ENCODE measurements at places on chromosomes 7 and 10. TPM values are rescaled to one million over a fixed set of nuclear protein-coding genes. Genes with fewer than 3 reads are reported as not detected.

The ANTXRL gene
- not detected for total RNA-seq

The PLEKHS1 gene
- 0.23 TPM for total RNA-seq

The SPOCK2 gene
- total RNA-seq = 3.0 TPM

The STN1 gene
- 26.8 TPM for total RNA-seq

The ASB10 gene
- total RNA-seq = not detected

GRCh38 chr10:11147722-11148121 is 130.1 kb downstream of the CELF2 start:
- no peaks in the 10 kb centered on the region for H3K36me3 ChIP-seq
- no peak overlapping the region for H3K27ac ChIP-seq
- H3K4me3 ChIP-seq = no peak overlapping the region
- no peak for DNase-seq

DNA sequence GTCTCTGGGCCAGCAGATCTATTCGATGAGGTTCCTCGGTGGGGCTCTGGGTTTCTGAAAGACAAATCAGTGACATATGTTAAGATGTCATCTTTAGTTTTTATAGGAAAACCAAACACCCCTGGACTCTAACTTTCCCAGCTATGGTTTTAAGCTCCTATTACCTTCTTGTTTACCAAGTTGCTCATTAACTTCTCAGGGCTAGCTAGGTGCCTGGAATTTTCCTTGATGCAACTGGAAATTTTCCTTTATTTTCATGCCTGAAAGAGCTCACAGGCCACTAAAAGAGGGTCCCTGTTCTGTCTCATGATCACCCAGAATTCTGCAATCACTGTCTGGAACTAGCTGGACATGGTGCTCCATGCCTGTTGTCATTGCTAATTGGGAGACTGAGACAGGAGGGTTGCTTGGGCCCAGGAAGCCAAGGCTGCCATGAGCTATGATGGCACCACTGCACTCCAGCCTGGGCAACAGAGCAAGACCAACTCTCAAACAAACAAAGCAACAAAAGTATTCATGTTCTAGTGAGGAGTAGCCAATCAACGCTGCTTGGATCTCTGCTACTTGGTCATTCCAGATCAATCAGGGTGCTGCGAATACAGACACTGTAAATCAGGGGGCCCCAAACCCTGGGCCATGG is 1173.5 kb upstream of the AUTS2 start:
- no peaks in the 10 kb centered on the region for H3K27me3 ChIP-seq
- no peak overlapping the region for H3K4me3 ChIP-seq
- no peak overlapping the region for H3K27ac ChIP-seq
- peaks cover 12% of the 10 kb centered on the region for H3K4me1 ChIP-seq
- peak; percentile 22 for DNase-seq
- H3K36me3 ChIP-seq = no peaks in the 10 kb centered on the region

- H3K4me1 ChIP-seq = no peaks in the 10 kb centered on the region
- no peak overlapping the region for H3K27ac ChIP-seq
- DNase-seq = no peak
- H3K27me3 ChIP-seq = no peaks in the 10 kb centered on the region
Observed at GRCh38 chr7:133781486-133782090, 345.6 kb upstream of the LRGUK start.

GRCh38 chr7:74453322-74454011 is at the start of gene GTF2IRD1:
TSS of gene GTF2IRD1 (plus strand) at chr7:74453906. CDS start at chr7:74508081, 54,175 bp downstream.
- H3K4me1 ChIP-seq = peaks cover 17% of the 10 kb centered on the region
- no peaks in the 10 kb centered on the region for H3K27me3 ChIP-seq
- DNase-seq = peak; percentile 90
- no peaks in the 10 kb centered on the region for H3K36me3 ChIP-seq
- peak within 1 kb of the TSS; percentile 99 for H3K27ac ChIP-seq
- peak within 1 kb of the TSS; percentile 97 for H3K4me3 ChIP-seq

DNA sequence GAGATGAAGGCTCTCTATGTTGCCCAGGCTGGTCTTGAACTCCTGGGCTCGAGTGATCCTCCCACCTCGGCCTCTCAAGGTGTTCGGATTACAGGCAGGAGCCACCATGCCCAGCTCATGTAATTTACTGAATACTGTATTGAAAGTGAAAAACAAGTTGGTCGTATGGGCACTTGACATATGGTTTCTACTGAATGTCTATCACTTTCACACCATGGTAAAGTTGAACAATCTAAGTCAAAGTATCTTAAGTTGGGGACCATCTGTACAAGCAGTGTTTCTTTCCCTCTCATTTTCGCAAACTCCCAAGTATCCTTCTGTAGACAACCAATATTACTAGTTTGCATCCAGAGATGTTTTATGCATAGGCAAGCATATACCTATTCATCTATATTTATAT is 116.6 kb downstream of the TMEM178B start:
- no peaks in the 10 kb centered on the region for H3K36me3 ChIP-seq
- no peak overlapping the region for H3K4me3 ChIP-seq
- H3K27me3 ChIP-seq = no peaks in the 10 kb centered on the region
- DNase-seq = no peak
- no peak overlapping the region for H3K27ac ChIP-seq

GRCh38 chr10:96747734-96748550 is 27.6 kb upstream of the PIK3AP1 start:
- no peaks in the 10 kb centered on the region for H3K36me3 ChIP-seq
- H3K27ac ChIP-seq = no peak overlapping the region
- no peaks in the 10 kb centered on the region for H3K4me1 ChIP-seq
- DNase-seq = no peak

DNA sequence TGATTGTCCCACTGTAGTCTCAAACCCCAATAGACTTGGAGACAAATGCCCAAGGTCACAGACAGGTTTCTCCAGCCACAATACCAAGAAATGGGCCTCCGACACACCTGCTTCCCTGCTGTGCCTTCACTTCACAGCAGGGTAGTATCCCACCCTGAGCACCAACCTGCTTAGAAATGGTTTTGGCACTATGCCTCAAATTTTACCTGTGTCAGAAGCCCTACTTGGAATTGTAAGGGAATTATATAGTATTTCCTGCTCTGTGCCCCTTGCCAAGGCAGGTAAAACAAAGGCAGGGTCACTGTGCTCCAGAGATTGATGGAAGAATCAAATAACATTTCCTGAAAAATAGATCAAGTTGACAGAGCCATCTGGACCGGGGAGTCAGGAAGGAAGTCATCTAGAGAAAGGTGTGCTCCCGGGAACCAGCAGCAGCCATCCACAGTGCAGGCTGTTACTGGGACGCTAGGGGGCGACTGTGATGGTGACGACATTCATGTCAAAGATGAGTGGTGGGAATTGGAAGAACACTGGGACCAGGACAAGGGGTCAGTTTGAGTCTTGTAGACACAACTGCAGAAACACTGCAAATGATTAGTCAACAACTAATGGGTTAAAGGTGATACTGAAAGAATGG is 117.8 kb upstream of the AKR1E2 start:
- H3K27me3 ChIP-seq = no peaks in the 10 kb centered on the region
- no peak overlapping the region for H3K27ac ChIP-seq
- H3K4me1 ChIP-seq = no peaks in the 10 kb centered on the region
- no peaks in the 10 kb centered on the region for H3K36me3 ChIP-seq
- DNase-seq = no peak
- no peak overlapping the region for H3K4me3 ChIP-seq

DNA sequence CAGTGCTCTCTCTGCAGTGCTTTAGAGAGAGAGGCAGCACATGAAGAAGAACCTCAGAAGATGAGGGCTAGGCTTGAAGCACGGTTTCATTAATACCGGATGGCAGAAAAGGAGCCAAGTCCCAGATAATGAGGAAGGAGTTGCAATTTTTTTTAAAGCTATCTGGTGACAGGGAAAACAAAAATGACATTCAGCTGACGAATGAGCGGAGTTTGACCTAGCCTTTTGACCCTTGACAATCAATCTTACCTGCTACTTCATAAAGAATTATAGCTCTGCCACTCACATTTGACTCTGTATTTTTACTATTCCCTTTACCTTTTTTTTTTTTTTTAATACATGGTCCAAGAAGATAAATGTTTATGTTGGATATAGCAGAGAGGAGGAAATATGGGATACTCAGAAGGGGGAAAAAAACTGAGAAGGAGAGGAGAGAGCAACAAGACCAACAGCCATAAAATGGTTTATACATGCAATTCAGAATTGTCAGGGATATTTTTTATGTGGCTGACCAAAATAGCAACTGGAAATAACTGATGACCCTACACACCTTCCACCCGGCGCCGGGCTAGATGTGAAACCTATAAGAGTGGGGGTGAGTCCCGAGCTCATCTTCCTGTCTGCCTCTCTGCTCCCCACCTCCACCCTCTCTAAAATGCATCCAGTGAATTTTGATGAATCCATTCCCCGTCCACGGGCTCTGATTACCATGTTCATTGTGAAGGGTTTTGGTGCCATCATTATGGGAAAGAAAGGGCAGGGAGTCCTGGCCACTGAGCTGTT is 274.4 kb upstream of the YAE1 start:
- no peak for DNase-seq
- no peaks in the 10 kb centered on the region for H3K27me3 ChIP-seq
- no peak overlapping the region for H3K27ac ChIP-seq
- H3K4me1 ChIP-seq = peaks cover 4% of the 10 kb centered on the region
- H3K4me3 ChIP-seq = no peak overlapping the region

- peaks cover 20% of the 10 kb centered on the region for H3K4me1 ChIP-seq
- H3K36me3 ChIP-seq = no peaks in the 10 kb centered on the region
- no peak overlapping the region for H3K4me3 ChIP-seq
- H3K27ac ChIP-seq = no peak overlapping the region
- DNase-seq = no peak
Observed at GRCh38 chr10:119415536-119416503, 126.7 kb downstream of the RGS10 start.

DNA sequence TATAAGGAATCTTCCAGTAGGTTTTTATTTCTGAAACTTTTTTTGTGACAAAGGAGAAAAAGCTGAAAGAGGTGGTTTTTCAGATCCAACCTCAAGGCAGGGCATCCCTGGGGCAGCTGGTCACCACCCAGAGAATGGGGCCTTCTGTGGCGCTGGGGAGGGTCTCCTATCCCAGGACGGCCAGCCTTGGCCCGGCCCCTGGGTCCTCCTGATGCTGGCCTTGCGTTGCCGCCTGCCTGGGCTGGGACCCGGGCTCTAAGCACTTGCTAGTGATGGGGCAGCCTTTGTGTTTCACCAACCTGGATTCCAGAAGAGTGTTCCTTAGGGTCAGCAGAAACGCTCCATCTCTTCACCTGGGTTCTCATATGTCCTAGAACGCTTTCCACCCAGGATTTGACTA is 16.3 kb downstream of the SHH start:
- H3K4me1 ChIP-seq = no peaks in the 10 kb centered on the region
- no peak overlapping the region for H3K4me3 ChIP-seq
- DNase-seq = no peak
- H3K36me3 ChIP-seq = no peaks in the 10 kb centered on the region
- no peak overlapping the region for H3K27ac ChIP-seq
- peaks cover 14% of the 10 kb centered on the region for H3K27me3 ChIP-seq

- peak; percentile 74 for DNase-seq
- no peak overlapping the region for H3K27ac ChIP-seq
- no peaks in the 10 kb centered on the region for H3K27me3 ChIP-seq
- H3K4me1 ChIP-seq = peaks cover 3% of the 10 kb centered on the region
- no peaks in the 10 kb centered on the region for H3K36me3 ChIP-seq
Observed at GRCh38 chr7:37052705-37053104, 328.4 kb upstream of the AOAH start.

DNA sequence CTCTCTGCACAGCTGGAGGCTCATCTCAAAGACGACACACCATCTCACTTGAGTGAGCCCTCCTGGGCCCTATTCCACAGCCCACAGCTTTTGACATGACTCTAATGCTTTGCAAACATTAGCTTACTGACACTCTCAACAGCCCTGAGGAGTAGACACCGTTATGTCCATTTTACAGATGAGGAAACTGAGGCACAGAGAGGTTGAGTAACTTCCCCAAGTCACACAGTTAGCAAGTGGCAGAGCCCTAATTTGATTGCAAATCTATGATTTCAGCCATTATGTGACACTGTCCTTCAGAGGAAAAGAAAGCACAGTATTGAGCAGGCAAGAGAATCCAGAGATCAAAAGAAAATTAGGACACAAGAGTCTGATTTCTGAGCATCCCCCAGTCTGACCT is 16.0 kb downstream of the SLC25A13 start:
- no peak for DNase-seq
- no peak overlapping the region for H3K4me3 ChIP-seq
- H3K27ac ChIP-seq = no peak overlapping the region

DNA sequence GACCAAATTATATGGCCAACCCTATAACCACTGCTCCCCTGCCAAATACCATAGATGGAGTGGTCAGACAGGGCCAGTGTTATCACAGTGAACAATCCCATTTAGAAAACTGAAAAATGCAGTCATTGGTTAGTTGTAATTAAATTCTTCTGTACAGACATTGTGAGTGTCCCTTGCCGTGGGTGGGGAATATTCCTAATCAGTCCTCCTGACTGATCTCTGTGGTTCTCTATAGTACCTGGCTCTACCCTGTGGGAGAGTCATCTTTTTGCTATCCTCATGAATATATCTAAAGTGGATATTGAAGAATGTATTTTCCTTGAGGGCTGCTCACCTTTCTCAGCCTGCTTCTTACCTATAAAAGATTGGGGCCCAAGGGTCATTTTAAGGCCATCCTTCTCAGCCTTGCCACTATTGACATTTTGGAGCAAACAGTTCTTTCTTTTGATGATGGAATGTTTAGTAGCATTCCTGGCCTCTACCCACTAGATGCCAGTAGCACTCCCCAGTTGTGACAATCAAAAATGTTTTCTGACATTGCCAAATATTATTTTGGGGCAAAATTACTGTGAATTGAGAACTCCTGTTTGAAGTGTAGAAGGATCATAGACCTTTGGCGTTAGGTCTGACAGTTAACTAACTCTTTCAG is 110.2 kb downstream of the MAPK8 start:
- no peaks in the 10 kb centered on the region for H3K27me3 ChIP-seq
- no peak overlapping the region for H3K4me3 ChIP-seq
- H3K36me3 ChIP-seq = no peaks in the 10 kb centered on the region

- H3K27ac ChIP-seq = no peak overlapping the region
- DNase-seq = no peak
- no peaks in the 10 kb centered on the region for H3K27me3 ChIP-seq
- no peaks in the 10 kb centered on the region for H3K36me3 ChIP-seq
Observed at GRCh38 chr10:62196528-62196927, 72.1 kb downstream of the RTKN2 start.

GRCh38 chr7:142412551-142413193 is 154.8 kb upstream of the PRSS58 start:
- peak; percentile 57 for DNase-seq
- H3K27ac ChIP-seq = no peak overlapping the region
- H3K4me3 ChIP-seq = no peak overlapping the region
- no peaks in the 10 kb centered on the region for H3K27me3 ChIP-seq
